ENCODE measurements at places on chromosomes 6 and 20.

GRCh38 chr6:124743420-124743819, 218.8 kb upstream of the RNF217 start:
- DNase-seq: no peak

DNA sequence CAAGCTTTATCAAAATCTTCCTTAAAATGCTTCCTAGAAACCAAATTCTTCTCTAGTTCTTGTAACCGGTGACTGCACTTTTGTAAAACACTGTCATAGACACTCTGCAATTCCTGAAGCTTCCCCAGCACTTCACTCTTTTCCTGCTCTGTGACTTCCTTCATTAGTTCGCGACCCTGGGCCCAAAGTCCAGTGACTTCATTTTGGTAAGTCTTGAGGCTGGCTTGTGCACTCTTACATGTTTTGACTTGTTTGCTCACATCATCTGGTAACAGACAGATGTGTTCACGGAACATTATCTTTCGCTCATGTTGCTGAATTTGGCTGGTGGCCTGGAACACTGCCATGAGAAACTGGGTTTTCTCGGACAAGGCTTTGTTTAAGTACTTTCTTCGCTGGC, 306.2 kb downstream of the SYNE1 start:
- no peak for DNase-seq

DNA sequence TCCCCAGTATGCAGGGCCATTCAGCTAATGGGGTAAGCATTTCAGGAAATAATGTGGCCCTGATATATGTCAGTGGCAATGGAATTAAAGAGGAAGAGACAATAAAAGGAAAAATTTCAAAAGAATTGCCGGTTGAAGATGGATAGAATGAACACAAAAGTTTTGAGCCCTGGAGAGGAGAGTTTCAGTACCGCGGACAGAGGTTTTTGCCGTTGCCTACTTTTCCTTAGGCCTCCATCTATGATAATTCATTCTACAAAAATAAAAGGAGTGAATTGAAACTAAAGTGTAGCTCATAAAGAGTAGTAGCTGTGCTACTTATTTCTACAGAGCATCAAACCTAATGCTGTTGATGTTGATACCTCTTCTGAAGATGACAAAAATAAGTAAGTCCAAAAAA, 140.7 kb downstream of the RNASET2 start:
- no peak for DNase-seq

DNA sequence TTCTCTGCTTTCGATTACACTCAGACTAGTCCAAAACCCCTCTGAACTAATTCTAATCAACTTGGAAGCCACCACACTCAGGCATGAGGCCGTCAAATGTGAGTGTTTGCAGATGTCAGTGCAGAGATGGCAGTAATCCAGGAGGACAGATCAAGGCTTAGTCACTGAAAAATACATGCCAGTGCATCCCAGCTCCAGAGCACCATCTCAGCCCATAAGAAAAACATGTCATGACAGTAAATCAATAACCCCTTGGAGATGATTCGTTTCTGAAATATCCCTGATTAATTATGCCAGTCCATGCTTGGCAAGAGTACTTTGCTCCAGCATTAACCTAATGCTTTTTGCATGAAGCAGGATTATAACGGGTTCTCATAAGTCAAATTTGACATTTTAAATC, 179.5 kb downstream of the ADAT2 start:
- DNase-seq: no peak

DNA sequence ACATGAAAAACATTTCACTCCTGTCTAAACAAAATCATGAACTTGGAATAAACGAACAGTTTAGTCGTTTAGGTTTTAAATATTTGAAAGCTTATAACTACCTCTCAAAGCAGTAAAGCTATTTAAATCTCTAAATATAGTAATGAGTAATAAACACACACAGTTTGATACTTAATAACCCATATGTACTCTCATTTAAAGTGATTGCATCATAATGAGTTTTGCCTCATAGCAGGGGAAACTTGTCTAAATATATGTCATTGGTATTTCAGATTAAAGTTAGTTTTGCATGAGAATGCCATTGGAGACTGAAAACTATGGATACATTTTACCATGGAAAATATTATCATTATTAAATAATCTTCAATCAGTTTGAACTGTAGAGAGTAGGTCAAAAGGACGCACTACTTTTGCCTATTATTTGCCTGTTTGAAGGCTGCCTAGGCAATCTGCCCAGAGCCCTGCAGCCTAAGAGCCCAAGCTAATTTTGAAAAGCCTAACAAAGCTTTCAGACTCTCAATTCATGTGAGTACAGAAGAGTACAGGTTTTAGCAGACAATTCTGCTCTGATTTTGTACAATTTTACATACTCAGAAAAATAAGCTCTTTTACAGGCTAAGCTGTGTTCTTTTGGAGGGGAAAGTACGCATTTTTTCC, 632.8 kb downstream of the HACE1 start:
- DNase-seq: no peak

DNA sequence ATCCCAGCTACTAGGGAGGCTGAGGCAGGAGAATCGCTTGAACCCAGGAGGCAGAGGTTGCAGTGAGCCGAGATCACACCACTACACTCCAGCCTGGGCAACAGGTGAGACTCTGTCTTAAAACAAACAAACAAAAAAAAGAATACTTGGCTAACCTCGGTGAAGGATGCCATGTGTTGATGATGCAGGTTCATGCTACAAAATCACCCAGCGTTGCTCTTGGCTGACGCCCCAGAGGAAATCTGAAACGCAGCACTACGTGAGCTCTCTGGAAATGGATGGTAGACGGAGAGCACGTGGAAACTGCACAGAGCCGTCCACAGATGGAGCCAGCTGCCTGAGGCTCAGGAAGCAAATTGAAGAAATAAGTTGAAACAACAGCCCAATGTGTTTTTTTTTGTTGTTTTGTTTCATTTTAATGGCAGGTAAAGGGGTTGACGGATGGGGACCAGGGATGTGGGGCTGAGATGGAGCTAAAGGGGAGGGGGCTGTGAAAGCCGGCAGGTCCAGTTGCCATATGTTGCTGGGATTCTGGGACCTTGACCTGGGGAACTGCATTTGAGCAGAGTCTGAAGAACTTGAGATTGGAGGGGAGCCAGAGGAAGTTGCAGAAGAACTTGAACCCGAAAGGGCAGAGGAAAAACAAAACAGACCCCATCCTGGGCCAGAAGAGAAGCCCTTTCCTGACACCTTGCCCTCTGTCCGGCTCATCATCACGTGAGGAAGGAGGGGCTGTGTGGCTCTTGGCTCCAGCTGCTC, 12.8 kb upstream of the MANBAL start:
- DNase-seq: no peak

GRCh38 chr6:4059115-4059777, 19.7 kb downstream of the FAM217A start:
- peak; percentile 61 for DNase-seq

DNA sequence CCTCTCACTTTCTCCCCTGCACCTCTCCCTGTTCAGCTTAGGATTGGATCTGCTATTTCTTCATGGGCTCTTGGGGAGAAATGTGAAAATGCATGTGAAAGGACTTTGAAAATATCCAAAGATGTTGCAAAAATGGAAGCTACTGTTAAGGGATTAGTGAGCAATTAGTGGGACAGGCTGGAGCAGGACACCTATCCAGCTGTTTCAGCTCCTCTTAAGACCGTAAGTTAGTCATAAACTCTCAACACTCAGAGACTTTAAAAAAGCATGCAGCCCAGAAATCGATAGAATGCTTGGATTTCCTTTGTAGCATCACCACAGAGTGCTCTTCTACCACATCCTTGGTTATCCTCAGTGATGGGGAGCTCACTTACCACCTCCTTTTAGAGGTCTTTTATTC, 88.7 kb downstream of the SLC24A3 start:
- no peak for DNase-seq

- no peak for DNase-seq
These were observed 695.2 kb downstream of the QKI start for GRCh38 chr6:164109770-164110140.

- no peak for DNase-seq
These were observed 892 bp downstream of the REPS1 start for GRCh38 chr6:138987080-138987642.

- no peak for DNase-seq
These were observed 136.5 kb downstream of the BTBD9 start for GRCh38 chr6:38503032-38503773.
